ENCODE measurements at places on chromosomes 16 and 17.

GRCh38 chr16:4837733-4838501, 9.2 kb downstream of the GLYR1 start:
- DNase-seq: no peak

GRCh38 chr16:87791295-87792204, 25.8 kb upstream of the KLHDC4 start:
- no peak for DNase-seq

GRCh38 chr16:70253291-70254106, 1.8 kb upstream of the EXOSC6 start:
- DNase-seq: no peak

DNA sequence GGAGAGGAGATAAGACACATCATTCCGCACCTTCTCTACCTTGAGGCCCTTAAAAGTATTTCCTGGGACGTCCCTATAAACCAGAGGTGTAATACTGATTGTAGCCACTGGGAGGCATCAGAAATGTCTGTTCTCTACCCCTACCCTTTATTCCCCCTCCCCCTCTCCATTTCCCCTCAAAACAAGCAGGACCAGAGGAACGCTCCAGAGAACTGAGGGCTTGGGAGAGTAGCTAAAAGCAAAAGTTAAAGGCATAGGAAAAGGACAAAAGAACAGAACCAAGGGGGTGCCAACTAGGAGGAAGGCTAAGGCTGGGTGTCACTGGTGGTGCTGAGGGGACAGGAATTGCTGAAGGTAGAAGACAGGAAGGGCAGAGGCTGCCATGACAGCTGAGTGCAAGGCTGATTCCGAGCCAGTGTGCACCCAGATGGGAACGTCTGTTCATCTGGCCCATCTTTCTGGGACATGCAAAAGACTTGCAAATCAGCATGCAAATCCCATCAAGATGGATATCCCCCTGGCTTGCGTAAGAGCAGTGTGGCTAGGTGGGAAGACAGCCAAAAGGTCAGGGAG, 6.7 kb downstream of the CAMTA2 start:
- no peak for DNase-seq

- no peak for DNase-seq
Measured at GRCh38 chr16:89146211-89147005, 25.1 kb upstream of the CDH15 start.

- no peak for DNase-seq
Measured at GRCh38 chr17:19359856-19360255, 2.7 kb downstream of the B9D1 start.

DNA sequence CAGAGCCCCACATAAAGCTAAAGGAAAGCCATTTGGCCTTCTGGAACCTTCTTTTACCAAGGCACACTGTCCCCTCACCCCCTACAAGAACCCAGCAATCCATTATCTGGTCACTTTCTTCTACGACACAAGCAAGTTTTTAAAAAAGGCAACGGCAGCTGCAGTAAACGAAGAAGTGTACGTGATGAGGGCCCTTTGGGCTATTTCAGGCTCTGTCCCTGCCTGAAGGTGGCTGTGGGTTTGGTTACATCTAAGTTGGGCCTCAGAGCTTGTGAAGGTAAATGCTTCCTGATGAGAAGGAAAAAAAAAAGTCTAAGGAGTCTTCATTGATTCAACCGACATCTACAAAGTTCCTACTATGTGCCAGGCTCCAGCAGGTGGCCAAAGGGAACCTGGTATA, 35.4 kb downstream of the XYLT1 start:
- no peak for DNase-seq

GRCh38 chr17:41796121-41796895, 9.8 kb upstream of the JUP start:
- DNase-seq: no peak

GRCh38 chr17:30576326-30576861, 99.2 kb downstream of the GOSR1 start:
- DNase-seq: no peak

DNA sequence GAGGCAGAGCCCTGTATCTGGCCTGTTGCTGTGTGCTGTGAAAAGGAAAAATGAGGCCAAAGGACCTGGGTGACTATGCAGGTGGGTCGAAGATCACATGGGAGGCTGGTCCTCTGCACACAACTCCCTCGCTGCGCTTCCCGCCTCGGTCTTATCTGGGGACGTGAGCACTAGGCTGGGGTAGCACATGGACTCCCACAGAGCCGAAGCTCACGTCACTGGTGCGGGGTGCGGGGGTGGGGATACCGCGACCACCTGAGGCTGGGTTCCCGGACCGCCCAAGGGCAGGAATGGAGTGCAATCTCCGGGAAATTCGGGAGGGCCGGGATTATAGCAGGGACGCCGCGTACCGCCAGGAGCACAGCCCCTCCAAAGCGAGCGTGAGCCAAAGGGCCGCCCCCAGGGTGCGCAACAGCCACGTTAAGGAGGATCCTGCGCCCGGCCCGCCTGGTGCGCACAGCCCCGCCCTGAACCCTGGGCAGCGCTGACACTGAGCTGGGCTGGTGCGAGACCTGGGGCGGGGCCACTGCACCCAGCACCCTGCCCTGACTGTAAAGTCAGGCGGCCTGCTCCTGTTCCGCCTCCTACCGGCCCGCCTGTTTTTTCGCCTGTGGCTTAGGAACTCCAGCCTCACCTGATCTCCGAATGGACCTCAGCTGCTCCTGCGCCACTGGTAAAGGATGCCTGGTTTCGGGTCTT, 4.8 kb downstream of the MT1A start:
- peak; percentile 24 for DNase-seq

All from stimulated activated CD8-positive, alpha-beta memory T cell treated with anti-CD3 and anti-CD28 coated beads, Interleukin-15, amount 100 ng/mL, for 1 hour (primary cell).